H7 (cell line): ENCODE measurements at places on chromosomes 12 and 14.

- DNase-seq, result no peak
These were observed 26.6 kb downstream of the UBE3B start for GRCh38 chr12:109504068-109504467.

DNA sequence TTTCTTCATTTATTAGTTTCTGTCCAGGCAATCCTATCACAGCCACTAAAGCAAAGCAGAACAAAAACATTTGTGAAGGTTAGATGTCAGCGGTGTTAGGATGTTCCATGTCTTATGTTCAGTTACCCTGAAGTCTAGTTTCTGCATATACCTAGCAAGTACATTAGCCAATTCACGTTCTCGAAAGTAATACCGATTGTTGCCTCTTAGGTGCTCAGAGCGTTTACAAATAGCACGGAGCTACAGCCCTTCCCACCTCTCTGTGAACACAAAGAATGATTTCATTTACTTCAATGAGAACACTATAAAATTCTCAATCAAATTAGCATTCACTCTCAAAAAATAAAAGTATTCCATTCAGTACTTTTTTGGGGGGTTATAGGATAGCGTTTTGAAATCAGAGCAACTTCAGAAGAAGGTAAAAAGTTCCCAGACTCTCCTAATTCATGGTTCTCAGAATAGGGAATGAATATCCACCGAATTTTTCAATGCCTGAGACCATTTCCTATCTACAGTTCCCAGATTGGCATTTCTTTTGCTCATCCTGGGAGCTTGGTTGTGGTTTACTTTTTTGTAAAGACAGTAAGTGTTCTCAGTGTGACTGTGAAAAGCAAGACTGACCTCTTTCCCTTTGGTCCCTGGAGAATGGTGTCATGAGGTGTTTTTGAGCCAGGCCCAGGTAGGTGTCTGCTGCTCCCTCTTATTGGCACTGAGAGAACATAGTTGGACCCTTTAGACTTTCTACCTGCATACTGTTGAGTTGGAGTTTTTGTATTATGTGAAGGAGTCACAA, 488.0 kb upstream of the RGS6 start:
- no peak for DNase-seq

GRCh38 chr14:105184461-105184860, 3.3 kb upstream of the NUDT14 start:
- DNase-seq, result no peak

DNA sequence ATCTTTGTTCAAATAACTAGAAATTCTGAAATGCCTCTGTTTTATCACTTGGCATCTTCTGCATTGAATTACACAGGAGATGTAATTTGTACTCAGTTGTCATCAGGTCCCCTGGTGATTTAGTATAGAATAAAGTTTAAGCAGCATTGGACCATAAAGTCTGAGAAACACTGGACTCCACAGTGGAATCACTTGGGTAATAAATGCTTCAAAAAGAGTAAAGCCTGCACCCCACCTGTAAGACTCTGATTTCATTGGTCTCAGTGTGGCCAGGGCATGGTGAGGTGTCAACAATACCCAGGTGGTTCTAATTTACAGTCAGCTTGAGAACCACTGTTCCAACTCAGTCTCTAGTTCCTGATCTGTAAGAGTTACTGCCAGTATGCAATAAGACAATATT, 148.9 kb downstream of the ITPR2 start:
- DNase-seq, result no peak

GRCh38 chr12:124441443-124442194, 125.8 kb downstream of the NCOR2 start:
- peak; percentile 78 for DNase-seq

DNA sequence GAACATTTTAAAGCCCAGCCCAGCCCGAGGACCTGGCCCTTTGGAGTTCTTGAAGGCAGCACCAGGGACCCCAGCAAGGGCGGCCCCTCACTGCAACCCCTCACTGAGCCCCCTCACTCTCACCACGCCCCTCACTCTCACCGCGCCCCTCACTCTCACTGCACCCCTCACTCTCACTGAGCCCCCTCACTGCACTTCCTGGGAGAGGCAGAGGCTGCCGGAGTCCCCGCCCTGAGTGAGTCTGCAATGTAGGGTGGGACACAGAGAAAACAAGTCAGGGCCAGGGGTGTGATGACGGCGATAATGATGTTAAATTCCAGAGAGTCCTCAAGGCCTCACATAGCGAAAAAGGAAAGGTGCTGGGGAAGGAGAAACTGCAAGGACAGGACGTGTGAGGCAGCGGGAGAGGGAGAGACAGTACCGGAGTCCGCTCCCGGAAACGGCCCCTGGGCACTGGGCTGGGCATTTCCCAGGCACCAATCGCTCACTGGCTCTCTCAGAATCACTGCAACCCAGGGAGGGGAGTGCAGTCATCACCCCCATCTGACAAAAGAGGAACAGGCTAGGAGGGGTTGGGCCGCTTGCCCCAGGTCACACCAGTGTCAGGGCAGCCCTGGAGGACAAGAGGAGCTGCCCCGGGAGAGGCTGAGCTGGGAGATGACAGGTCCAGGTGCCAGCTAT, 24.9 kb downstream of the CCDC88C start:
- DNase-seq, result peak; percentile 70

DNA sequence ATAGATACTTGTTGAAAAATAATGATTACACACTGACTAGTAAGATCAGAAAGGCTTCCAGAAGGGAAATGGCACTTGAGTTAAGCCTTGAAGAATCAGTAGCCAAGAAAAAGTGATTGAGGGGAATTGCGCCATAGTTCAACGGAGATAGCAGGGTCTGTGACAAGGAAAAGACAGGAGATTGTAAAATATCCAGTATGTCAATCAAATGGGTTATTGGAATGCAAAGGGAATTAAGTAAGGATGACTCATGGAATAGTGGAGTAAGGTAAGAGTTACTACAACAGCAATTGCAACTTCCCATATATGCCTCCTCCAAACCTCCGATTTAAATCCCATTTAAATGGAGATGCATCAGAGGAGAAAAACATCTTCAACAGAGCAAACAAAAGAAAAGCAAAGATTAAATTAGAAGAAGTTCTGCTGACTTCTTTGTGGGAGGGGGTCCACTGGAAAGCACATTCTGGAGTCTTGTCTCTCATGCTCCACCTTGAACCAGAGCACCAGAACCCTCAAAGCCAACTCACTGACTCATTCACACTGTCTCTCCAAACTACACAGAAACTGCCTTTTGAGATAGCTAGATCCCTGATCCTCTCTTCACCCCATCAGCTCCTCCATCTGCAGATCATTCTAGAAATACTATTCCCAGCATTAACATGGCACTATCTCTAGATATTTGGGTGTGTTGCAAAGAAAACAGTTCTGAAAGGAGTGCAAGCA, 138.2 kb downstream of the NUAK1 start:
- DNase-seq, result no peak

DNA sequence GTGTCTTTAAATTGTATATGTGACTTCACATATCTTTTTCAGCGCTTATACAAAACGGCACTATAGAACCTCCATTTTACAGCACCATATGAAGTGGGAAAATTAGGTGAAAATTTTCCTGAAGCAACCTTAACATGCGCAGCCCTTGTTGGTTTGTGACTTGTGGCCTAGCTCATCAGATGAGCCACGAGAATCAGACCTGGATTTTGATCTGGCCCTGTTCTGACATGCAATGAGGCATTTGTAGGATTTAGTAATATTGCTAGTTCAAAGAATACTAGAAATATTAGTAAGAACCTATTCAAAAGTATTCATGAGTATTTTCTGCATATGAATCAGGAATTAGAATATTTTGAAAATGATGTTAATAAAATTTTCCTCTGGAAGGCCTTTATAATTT, 2.9 kb downstream of the CDKN1B start:
- no peak for DNase-seq
